ENCODE measurements at places on chromosomes 2 and 18.

GRCh38 chr2:222677981-222678380 lies 6.5 kb downstream of the MOGAT1 start:
- DNase-seq, result no peak

DNA sequence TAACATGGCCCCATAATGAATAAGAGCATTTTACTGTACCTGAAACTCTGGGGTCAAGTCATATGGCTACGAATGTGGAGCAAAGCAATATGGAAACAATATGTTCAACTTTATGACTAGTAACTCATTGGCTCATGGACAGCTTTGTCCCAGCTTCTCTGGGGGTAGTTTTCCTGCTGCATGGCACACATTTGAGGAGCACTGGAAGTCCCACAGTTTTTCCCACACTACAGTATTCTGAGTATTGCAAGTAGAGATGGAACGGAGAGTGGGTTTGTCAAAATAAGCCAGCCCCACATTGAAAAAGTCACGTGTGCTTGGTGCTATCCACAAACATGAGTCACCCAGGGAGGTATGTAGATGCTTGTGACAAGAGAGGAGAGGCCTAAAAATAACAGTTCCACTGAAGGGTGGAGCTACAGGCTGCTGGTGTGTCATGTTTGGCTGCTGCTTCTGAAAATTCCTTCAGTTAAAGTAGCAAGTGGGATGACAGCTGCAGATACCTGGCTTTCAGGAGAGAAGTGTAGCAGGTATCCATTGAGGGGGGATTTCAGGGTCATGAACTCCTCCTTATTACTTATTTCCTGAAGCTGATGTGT lies 48.2 kb upstream of the CTAGE1 start:
- no peak for DNase-seq

- no peak for DNase-seq
These were observed 22.2 kb upstream of the POU3F3 start for GRCh38 chr2:104831742-104832141.

DNA sequence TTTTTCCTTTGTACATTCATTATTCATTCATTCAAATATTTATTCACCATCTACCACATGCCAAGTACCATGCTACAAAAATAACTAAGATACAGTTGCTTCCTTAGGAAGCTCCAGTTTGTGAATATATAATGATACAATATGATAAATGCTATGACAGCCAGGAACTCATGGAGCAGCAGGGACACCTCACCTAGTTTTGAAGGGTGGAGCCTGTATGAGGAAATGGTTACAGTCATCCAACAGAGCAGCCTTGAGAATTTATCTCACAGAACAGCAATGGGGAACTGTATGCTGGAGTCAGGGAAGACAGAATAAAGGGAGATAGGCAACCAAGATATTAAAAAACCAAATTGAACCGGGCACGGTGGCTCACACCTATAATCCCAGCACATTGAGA lies 124.0 kb downstream of the OSBPL1A start:
- DNase-seq, result no peak

- DNase-seq, result no peak
These were observed 100.3 kb upstream of the NEUROD1 start for GRCh38 chr2:181780657-181781056.

- no peak for DNase-seq
These were observed 457.0 kb downstream of the CNTNAP5 start for GRCh38 chr2:124482044-124482443.

DNA sequence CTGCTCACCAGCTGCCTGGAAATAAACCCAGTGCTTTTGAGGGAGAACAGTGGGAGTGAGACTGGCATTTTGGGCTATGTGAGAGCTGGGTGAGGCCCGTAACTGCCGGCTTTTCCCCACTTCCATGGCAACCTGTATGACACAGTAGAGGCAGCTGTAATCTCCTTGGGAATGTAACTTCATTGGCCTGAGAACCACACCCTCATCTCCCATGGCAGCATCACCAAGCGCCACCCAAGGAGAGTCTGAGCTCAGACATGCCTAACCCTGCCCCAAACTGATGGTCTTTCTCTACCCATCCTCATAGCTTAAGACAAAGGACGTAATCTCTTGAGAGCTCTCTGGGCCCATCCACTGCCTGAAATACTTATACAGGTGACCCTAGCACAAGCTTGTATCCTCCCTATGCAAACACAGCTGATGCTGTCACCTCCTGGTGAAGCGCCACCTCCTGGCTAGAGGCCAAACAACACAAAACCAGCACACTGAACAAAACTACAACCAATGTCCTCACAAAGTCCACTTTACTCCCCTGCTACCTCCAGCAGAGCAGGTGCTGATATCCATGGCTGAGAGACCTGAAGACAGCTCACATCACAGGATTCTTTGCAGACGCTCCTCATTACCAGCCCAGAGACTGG lies 763.4 kb upstream of the NRXN1 start:
- DNase-seq, result peak; percentile 85

DNA sequence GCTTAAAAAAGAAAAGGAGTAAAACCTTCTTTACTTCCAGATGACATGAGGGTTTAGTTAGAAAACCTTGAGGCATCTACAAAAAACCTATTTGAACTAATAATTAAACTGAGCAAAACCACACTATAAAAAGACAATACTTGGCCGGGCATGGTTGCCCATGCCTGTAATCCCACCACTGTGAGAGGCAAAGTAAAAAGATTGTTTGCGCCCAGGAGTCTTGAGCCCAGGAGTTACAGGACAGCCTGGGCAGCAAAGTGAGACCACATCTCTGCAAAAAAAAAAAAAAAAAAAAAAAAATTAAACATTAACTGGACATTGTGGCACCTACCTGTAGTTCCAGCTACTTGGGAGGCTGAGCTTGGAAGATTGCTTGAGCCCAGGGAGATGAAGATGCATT lies 502.8 kb upstream of the LRRTM4 start:
- DNase-seq, result no peak

DNA sequence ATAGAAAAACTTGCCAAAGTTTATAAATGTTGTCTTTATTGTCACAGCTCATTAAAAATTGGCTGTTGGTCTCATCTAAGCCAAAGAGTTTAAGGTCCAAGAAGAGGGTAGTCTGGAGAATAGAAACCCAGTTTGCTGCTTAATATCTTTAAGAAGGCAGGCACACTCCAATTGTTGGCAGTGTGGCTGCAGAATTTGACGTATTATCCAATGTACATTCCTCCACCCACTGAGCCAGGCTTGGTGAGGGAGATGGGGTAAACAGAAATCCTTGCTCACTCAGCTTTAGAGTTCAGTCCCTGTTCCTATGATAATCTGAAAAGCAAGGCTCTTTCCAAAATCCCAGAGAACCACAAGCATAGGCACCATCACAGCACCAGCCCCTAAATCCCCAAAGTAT lies 10.7 kb upstream of the ADD2 start:
- no peak for DNase-seq

DNA sequence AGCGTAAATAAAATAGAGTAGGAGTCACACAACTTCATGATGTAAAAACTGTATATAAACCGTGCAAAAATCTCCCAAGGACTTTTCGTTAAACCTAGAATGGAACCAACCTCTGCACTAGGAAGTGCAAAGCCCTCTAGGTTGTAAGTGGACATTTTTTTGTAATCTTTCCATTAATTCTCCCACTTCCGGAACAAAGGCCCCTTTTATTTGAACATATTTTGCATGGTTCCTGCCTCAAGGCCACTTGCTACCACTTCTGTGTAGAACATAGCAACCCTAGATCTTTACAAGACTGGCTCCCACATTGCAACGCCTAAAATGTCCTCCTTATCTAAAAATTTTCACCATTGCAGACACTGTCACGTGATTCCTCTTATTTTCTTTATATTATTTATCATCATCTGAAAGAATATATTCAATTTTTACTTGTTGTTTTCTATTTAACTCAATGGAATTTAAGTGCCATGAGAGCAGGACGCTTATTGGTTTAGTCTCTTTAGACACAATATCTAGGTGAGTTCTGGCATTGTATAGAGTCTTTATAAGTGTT lies 249.6 kb upstream of the TMEFF2 start:
- no peak for DNase-seq

DNA sequence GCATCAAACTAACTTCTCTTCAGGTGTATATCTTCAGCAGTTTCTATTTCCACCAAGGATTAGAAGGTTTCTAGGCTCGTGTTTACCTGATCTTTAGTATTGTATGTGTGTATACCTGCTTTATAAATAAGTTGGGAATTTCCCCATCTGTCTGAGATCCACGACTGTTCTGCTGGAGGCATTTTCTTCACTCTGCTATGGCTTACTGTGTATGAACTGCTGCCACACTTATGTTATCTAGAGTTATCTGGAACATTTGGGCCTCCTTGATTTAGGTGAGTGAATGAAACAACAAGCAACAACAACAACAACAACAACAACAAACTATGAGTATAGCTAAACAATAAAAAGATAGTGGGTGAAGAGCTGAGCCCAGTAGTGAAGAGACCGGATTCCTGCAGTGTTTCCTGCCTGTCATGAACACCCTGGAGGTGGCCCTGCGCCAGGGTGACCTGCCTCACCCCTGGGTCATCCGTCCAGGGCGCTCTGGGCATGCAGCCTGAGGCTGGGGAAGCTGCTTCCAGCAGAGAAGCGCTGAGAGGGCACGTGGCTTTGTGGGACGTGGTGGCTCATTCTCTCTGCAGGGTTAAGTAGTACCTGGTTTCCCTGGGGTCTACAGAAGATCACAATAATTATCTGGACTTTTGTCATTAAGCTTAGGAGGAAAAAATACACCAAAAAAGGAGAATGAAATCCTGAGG lies 56.1 kb upstream of the GATA6 start:
- no peak for DNase-seq

DNA sequence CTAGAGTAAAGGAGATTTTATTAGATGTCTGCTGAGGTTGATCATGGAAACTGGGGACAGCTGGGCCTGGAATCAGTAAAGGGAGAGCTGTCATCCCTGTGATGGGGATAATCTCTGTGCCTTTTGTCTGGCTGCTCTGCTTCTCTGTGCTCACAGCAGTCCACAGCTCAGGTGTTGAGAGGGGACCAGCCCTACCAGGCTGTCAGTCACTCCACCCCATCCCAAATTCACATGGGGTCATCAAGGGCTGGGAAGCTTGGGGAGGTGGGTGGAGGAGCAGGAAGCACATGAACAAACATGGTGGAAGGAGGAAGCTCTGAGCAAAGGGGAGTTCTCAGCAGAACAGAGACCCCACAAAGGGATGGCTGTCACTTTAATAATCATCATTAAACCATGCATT lies 13.7 kb upstream of the LRRFIP1 start:
- no peak for DNase-seq

DNA sequence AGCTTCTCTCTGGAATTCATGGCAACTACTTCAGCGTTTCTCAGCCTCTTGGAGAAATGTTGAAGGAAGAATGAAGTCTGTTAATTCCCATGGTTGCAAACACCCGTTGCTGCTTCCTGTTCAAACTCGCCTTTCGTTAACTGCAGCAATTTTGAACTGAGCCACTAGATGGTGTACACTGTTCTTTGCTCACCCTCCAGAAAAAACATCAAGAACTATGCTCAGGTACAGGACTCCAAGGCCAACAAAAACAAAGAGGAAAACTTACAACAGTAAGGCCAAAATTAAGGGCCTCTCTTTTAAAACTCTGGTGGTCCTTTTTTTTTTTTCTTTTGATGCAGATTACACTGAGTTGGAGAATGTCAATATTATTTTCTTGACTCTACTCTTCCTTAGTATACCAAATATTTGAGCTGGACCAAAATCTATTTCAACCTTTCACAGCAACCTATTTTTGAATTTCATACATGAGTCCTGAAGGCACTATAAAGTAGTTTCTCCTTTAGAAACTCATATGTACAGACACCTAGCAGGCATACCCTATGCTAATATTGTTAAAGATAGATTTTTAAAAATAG lies 58.2 kb downstream of the KLHL14 start:
- peak; percentile 29 for DNase-seq

- no peak for DNase-seq
These were observed 59.8 kb upstream of the IL1R1 start for GRCh38 chr2:102082571-102083392.

GRCh38 chr2:80126596-80127189 lies 177.9 kb downstream of the LRRTM1 start:
- DNase-seq, result no peak

DNA sequence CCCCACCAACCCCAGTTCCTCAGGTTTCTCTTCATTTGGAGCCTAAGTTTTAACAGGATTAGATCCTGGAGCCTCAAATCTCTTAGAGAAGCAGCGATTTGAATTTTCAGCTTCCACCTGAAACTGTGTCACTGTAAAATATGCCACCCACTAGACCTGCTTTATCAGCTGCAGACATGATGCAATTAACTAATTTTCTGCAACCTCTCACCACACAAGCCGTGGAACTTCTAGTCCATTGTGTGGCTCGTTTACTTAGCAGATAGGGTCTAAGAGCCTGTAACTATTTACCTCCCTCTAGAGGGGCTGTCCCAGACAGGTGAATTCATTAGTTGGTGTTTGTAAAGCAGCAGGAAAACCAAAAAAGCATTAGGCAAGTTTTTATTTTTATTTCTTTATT lies 31.6 kb upstream of the FZD5 start:
- no peak for DNase-seq

GRCh38 chr2:121897335-121897970 lies 142.0 kb downstream of the TSN start:
- no peak for DNase-seq

DNA sequence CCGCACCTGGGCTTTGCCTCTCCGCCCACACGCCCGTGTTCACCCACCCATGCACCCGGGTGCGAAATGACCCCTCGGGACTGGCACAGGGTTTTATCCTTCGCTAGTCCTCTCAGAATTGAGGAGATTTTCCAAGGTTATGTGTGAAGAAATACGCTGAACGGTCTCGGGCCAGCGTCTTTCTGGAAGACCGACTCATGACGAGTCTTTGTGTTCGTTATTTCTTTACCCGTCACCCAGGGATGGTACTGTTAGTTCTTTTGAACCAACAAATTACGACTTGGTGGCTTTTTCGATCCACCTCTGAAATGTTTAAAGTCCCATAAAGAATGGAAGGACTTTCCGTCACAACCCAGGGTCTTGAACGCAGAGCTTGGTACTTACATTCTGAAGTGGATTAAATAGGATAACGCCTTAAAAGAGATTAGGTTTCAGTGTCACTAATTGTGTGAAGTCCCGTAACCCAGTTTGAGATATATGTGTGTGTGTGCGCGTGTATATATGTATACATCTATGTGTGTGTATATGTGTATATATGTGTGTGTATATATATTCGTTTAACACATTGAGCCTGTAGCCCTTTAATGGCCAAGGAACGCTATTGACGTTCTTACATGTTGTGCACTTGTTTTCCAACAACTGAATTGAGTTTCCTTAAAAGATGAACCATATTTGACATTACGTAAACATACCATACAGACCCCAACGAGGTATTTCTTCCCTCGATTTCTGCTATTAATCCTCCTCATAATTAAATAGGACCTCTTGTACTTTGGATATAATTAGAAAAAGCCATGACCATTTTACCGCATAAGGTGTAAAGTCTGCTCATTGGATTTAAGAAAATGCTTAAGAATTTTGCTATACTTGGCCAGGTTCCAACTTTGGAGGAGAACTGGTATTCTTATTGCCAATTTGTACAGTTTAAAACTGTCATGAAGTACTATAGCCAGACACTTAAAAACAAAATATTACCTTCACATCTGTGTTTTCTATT lies 889 bp downstream of the ZC3H15 start:
- no peak for DNase-seq

GRCh38 chr18:62710417-62710816 lies 4.9 kb upstream of the PHLPP1 start:
- peak; percentile 98 for DNase-seq

- DNase-seq, result no peak
These were observed 38.4 kb upstream of the ERCC3 start for GRCh38 chr2:127332335-127332734.
